Cortex of kidney (tissue), 1 donor: ENCODE measurements at places on chromosomes 4 and X.

DNA sequence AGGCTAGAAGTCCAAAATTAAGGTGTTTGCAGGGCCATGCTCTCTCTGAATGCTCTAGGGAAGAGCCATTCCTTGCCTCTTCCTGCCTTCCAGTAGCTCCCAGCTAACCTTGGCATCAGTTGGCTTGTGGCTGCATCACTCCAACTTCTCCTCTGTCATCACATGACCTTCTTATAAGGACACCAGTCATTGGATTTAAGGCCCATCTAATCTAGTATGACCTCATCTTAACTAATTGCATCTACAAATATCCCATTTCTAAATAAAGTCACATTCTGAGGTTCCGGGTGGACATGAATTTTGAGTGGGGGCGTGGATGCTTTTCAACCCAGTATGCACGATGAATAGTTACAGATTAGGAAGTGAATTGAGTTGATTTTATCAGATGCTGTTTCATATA lies 89.7 kb downstream of the DOCK11 start:
- DNase-seq: no peak

DNA sequence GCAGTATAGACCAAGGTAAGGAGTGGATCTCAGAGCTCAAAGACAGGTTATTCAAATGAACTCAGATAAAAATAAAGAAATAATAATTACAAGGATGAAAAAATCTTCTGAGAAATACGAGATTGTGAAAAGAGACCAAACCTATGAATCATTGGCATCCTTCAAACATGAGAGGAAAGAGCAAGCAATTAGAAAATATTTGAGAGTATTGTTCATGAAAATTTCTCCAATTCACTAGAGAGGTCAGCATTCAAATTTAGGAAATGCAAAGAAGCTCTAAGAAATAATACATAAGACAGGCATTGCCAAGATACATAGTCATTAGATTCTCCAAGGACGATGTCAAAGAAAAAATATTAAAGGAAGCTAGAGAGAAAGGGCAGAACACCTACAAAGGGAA lies 93.5 kb upstream of the GALNTL6 start:
- no peak for DNase-seq

DNA sequence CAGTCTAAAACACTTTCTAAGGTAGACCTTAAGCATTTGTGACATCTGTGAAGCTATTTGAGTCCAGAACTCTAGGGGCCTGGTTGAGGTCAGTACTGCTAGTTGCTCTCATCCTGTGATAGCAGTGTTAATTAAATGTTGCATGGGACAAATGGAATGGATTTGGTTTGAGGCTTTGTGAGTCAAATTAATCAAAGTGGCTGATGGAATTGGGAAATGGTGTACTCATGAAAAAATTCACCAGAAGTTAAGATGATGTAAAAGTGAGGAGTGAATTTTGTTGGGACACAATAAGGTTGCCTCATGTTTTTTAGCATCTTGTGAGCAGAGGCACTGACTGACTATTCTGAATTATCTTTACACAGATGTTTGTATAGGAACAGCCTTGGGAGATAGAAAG lies 99.2 kb upstream of the ARSJ start:
- no peak for DNase-seq

GRCh38 chr4:105060628-105061027 lies 86.0 kb upstream of the TET2 start:
- DNase-seq: no peak

- DNase-seq: no peak
Measured at GRCh38 chrX:4935401-4935800, 1222.0 kb upstream of the PRKX start.

- no peak for DNase-seq
Measured at GRCh38 chrX:134481339-134481738, 21.4 kb downstream of the HPRT1 start.

- DNase-seq: no peak
Measured at GRCh38 chrX:21929209-21929608, 11.3 kb upstream of the SMS start.

DNA sequence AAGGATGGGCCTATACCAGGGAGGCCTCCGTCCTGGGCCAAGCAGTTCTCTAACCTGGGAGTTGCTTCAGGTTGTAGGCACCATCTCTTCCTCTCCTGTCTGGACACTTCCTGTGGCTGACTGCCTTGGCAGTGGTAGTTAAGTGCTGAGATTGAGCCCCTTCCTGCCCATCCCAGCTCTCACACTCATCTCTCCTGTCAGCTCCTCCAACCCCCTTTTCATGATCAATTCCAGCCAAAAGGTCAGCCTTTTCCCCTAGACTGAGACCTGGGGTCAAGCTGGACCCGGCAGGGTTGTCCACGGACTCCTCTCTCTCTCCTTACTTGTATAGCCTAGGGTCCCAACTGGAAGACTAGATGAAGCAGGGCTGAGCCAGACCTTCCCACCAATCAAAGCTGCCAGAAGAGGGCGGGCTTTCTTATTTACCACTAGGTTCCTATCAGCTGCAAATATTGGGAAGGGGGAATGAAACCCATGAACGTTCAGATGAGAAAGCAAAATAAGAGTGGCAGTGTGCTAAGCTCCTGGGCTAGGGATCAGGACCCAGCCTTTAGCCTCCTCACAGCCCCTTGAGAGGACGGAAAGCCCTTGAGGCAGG lies 34.5 kb downstream of the KDM5C start:
- no peak for DNase-seq

DNA sequence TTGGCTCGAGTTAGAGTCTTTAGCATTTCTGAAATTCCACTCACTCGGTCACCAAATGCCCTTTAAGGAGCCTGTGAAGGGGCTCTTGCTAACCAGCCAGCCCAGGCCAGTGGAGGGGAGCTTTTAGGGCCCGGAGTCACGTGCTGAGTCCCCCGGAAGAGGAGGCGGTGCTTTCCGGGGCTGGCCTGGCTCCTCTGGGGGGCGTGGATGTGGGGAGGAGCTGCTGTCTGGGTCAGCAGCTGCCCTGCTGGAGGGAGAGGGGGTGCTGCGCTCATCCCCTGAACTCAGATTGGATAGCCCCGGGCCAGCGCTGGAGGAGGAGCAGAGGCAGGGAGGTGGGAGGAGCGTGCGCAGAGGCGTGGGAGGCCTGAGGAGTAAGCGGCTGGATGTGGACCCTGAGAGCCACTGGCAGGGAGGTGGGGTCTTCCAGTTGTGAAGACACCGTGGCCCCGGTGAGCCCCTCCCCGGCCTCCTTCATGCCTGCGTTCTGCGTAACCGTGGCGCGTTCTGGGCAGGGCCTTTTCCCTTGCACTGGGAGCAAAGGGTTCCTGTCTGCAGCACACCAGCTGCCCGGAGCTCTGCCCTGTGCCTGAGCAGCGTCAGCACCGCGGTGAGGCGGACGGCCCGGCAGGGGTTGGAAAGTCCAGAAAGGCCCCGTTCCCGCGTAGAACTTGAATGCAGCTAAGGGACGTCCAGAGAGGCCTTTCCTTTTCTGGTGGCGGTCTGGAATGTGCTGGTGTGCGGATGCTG lies 19.7 kb downstream of the MAEA start:
- DNase-seq: peak; percentile 80

GRCh38 chr4:24704149-24704548 lies 91.2 kb upstream of the SOD3 start:
- DNase-seq: no peak

- no peak for DNase-seq
Measured at GRCh38 chrX:30653415-30654131, at the start of gene GK. GK (plus strand) TSS chrX:30653423; CDS start chrX:30653538, 115 bp downstream.

DNA sequence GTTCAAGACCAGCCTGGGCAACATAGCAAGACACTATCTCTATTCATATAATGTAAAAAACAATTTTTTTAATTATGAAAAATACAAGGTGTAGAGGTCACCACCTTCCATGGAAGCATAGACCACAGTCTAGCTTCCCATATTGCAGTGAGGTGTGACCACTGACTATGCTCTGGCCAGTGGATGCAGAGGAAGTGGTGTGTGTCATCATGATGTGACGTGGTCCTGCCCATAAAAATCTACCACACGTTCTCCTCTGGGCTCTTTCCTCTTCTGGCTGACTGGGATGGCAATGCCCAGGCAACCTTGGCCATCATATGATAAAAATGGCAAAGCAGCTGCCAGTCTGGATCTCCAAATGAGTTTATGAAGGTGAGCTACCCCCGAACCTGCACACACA lies 65.7 kb downstream of the RBM47 start:
- DNase-seq: no peak

GRCh38 chr4:3074846-3075651 lies 568 bp downstream of the HTT start:
- DNase-seq: no peak

DNA sequence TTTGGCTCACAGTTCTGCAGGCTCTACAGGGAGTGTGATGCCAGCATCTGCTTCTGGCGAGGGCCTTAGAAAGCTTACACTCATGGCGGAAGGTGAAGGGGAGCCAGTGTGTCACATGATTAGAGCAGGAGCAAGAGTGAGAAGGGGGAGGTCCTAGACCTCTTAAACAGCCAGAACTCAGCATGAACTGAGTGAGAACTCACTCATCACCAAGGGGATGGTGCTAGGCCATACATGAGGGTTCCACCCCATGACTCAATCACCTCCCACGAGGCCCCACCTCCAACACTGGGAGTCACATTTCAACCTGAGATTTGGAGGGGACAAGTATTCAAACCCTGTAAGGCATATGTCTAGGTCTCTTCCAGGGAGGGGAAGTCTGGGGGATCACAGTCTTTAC lies 33.4 kb downstream of the SPRY1 start:
- no peak for DNase-seq

GRCh38 chr4:174401471-174402130 lies 117.9 kb downstream of the CEP44 start:
- DNase-seq: no peak

GRCh38 chr4:147355032-147355656 lies 125.8 kb upstream of the EDNRA start:
- no peak for DNase-seq

- DNase-seq: no peak
Measured at GRCh38 chr4:92234393-92235176, 69.2 kb upstream of the GRID2 start.

- DNase-seq: no peak
Measured at GRCh38 chr4:76801621-76802235, 96.2 kb downstream of the SOWAHB start.
